ENCODE measurements at places on chromosomes 7 and 10.

DNA sequence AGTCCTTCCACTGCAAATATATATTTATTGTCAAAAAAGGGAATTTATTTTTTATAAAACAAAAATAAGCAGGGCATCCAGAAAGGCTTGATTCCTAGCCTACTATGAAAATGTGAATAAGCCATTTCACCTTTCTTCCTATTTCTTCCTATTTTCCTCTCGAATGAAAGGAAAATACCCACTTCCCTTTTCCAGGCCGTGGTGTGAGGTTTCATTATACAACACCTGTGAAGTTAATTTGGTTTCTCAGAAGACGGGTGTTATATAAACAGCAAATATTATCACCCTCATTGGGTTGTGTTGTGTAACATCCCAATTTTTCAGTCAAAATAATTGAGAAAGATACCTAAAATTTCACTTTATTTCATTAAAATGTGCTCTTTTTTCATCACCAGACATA, 214.3 kb downstream of the DGKB start:
- DNase-seq = no peak

DNA sequence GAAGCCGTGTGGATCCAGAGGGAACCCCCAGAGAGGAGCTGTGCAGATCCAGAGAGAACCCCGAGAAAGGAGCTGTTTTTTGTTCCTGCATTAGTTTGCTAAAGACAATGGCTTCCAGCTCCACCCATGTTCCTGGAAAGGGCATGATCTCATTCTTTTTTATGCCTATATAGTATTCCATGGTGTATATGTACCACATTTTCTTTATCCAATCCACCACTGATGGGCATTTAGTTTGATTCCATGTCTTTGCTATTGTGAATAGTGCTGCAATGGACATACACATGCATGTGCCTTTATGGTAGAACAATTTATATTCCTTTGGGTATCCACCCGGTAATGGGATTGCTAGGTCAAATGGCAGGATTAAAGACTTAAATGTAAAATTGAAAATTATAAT, 95.4 kb upstream of the RHEB start:
- DNase-seq = no peak

DNA sequence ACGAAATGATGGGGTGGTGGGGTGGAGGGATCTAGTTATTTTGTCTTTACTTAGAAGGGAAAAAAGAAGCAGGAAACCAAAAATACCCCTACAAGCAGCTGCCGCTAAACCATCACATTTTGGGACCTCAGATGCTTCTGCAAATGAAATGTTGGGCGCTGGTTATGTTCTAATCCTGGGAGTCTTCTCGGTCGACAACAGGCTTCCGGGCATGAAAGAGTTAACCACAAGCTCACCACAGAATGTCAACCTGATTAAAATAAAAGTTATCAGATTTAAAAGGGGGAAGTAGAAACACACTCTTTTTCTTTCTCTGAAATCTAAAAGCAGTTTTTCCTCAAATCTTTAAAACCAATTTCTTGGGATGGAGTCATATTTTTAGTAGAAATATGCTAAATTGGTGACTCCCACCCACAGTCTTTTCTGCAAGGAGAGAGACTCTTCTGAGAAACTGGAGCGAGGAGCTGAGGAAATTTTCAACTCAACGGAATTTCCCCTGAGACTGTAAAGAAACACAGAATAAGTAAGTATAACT, 16.8 kb downstream of the IL2RA start:
- DNase-seq = no peak

DNA sequence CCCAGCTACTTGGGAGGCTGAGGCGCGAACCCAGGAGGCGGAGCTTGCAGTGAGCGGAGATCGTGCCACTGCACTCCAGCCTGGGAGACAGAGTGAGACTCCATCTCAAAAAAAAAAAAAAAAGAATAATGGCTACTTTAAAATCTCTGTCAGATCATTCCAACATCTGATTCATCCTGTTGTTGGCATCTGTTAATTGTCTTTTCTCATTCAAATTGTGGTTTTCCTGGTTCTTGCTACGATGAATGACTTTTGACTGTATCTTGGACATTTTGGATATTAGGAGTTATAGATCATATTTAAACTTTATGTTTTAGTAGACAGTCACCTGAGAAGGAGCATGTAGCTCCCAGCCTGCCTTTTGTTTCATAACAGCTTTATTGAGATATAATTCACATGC, 8.5 kb downstream of the TPST1 start:
- peak; percentile 35 for DNase-seq

- peak; percentile 41 for DNase-seq
These were observed 47.2 kb downstream of the DNAJC12 start for GRCh38 chr10:67790534-67791408.

GRCh38 chr10:72083790-72084459, 4.4 kb downstream of the SPOCK2 start:
- no peak for DNase-seq

DNA sequence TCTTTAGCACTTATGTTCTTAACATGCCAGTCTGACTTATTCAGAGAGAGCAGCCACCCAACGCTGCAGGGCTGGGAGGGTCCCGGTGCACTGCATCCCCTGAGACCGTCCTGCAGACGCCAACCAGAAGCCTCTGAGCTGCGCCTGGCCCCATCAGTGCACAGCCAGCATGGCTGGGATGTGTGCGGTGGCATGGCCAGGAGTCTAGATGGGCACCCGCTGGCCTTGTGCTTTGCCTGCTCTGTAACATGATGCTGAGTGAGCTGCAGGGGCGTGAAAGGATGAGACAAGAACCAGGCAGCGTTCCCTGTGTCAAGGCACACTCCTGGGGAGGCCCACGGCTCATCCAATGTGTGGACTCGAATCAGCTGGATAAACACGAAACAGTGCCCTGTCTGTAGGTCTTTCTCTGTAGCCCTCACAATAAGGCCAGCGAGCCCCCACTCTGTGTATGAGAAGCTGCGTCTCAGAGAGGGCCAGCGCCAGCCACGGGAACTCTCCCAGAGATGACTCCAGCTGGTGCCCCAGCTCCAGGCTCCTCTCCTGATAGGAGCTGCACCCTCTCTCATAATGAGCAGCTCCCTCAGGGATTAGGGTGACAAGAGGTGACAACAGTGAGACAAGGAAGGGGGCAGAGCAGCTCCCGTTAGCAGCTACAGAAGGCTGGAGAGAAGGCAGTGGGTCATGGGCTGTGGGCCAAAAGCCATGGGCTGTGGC, 96.8 kb downstream of the TNS3 start:
- DNase-seq = no peak

- DNase-seq = no peak
These were observed 235.7 kb downstream of the AUTS2 start for GRCh38 chr7:69833964-69834363.

- no peak for DNase-seq
These were observed 114.0 kb downstream of the ST7 start for GRCh38 chr7:117067340-117067739.

- DNase-seq = no peak
These were observed 17.4 kb downstream of the MTPN start for GRCh38 chr7:135959646-135960363.

DNA sequence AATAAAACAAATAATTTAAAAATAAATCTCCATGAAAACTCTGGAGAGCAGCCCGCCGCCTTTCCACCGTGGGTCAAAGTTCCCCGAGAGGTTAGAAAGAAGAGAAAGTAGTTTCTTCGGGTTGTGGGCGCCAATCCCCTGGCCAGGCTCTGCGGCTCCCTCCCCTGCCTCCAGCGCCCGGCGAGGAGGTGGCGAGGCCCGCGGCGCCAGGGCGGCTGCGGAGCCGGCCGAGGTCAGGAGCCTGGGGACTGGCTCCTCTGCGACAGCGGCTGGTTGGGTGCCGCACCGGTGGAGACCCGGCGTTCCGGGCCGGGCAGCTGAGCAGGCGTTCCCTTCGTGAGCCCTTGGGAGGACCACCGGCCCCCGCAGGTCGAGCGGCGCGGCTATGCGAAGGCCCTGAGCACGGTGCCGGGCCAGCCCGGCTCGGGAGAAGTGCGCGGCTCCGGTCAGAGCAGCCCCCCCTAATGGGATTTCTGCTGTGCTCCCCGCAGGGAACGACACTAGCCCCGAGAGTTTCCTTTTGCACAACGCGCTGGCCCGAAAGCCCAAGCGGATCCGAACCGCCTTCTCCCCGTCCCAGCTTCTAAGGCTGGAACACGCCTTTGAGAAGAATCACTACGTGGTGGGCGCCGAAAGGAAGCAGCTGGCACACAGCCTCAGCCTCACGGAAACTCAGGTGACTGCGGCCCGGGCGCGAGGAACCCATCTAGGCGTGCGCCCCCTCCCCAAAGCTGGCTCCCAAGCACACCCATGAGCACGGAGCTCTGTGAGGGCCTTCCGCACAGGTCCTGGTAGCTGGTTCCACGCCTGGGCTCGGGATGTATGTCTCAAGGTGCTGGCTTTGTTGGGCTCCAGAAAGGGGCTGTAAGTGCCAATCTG, 2.8 kb downstream of the EMX2 start:
- DNase-seq = no peak

DNA sequence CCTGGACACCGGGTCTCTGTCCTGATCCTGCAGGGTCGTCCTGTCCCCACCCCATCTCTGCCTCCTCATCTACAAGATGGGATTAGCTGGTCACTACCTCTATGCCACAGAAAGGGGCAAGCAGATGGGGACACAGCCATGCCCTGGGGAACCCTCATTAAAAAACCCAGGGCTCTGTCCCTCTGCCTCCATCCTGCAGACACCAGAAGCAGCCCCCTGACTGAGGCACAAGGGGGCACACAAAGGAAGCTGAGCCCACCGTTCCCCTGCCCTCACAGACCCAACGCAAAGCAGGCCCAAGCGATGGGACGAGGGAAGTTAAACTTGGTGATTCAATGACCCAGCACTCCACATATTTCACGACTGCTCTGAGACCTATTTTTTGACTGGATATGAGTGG, 142.4 kb downstream of the TCERG1L start:
- DNase-seq = no peak

- DNase-seq = peak; percentile 98
These were observed at the start of gene ZNF503 for GRCh38 chr10:75401569-75402485. Gene ZNF503 (minus strand): TSS chr10:75401764. CDS start chr10:75401419, 345 bp downstream.

DNA sequence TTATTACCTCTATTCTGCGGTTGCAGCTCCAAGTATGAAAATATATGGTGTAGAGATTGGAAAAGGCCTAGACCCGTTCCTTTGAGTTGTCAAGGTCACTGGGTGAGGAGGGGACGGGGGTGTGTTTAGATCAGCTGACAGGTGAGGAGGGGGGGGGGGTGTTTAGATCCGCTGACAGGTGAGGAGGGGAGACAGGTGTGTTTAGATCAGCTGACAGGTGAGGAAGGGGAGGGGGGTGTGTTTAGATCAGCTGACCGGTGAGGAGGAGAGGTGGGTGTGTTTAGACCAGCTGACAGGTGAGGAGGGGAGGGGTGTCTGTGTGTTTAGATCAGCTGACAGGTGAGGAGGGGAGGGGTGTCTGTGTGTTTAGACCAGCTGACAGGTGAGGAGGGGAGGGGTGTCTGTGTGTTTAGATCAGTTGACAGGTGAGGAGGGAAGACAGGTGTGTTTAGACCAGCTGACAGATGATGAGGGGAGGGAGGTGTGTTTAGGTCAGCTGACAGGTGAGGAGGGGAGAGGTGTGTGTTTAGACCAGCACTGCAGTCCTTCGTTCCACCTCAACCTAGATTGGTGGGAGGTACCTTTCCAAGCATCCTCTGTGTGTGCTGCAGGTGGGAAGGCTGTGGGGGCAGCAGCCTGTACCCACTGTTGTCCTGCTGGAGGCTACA, 655.0 kb upstream of the ADARB2 start:
- no peak for DNase-seq

DNA sequence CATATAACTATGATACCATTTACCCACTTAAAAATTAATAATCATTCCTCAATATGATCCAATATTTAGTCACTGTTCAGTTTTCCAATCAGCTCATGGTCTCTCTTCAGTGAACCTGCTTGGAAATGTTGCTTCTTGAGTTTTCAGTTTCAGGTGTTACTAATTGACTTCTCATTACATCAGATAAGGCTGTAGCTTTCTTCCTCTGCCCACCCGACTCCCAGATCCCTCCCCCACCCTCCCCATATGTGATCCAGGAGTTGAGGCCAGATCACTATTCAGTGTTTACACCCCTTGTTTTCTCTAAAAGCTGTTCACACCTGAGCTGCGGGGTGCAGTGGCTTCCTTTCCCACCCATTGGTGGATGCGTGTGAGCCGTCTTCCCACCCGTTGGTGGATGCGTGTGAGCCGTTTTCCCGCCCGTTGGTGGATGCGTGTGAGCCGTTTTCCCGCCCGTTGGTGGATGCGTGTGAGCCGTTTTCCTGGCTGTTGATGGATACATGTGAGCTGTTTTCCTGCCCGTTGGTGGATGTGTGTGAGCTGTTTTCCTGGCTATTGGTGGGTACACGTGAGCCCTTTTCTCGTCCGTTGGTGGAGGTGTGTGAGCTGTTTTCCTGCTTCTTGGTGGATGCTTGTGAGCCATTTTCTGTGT, 3.2 kb upstream of the MTG1 start:
- no peak for DNase-seq

DNA sequence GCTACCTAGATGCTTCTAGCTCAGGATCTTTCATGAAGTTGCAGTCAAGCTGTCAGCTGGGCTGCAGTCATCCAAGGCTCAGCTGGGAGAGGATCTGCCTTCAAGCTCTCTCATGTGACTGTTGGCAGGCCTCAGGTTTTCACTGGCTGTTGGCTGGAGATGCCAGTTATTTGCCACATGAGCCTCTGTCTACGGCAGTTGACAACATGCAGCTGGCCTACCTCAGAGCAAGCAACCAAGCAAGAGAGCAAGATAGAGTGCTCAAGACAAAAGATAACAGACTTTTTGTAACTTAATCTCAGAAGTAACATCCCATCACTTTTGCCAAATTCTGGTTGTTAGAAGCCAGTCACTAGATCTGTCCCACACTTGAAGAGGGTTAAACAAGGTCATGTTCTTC, 125.8 kb downstream of the TPST1 start:
- peak; percentile 23 for DNase-seq

DNA sequence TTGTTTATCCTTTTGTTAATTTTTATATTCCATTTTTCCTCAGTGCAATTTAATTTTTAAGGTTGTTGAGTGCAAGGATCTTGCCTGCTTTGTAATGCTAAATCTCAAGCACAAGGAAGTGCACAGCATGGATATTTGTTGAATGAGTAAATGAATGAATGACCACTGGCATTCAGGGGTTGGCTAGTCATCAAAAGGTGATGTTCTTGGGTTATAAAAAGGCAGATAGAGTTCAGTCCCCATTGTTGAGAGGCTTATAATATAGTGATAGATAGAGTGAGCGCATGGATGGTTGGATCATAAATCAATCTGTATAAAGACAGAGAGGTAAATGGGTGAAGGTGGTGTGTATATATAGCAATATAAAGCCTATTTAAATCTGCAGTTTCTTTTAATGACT, 193.2 kb upstream of the KLF6 start:
- no peak for DNase-seq

DNA sequence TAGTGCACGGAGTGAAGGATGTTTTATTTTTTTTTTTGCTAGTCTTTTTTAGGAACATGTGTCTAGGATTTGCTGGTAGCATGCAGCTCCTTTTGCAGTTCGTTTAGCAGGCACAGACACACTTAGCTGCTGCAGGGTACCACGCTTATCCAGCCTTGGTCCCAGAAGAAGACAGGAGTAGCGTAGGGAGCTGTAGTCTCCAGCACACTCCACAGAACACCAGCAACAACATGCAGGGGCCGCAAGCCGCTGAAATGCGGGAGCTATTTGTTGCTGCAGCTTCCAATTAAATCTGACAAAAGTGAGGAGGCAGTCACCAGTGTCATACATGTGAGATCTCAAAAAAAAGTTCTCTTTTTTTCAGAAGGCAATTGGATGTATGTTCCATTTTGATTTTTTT, 486.2 kb upstream of the KLF6 start:
- DNase-seq = no peak

- no peak for DNase-seq
These were observed 258.3 kb downstream of the GATA3 start for GRCh38 chr10:8312781-8313180.

GRCh38 chr7:44219371-44220045, 18.7 kb downstream of the YKT6 start:
- DNase-seq = no peak
